ENCODE measurements at places on chromosomes 1 and 21. TPM values are rescaled to one million over a fixed set of nuclear protein-coding genes. Genes with fewer than 3 reads are reported as not detected.

- H3K36me3 ChIP-seq: no peaks in the 10 kb centered on the region
- H3K27me3 ChIP-seq: no peaks in the 10 kb centered on the region
- H3K4me3 ChIP-seq: no peak overlapping the region
- no peak overlapping the region for H3K27ac ChIP-seq
- peaks cover 5% of the 10 kb centered on the region for H3K4me1 ChIP-seq
Observed at GRCh38 chr21:44461464-44462001, 6.2 kb downstream of the LRRC3 start.

Gene RPTN
- not detected for total RNA-seq

DNA sequence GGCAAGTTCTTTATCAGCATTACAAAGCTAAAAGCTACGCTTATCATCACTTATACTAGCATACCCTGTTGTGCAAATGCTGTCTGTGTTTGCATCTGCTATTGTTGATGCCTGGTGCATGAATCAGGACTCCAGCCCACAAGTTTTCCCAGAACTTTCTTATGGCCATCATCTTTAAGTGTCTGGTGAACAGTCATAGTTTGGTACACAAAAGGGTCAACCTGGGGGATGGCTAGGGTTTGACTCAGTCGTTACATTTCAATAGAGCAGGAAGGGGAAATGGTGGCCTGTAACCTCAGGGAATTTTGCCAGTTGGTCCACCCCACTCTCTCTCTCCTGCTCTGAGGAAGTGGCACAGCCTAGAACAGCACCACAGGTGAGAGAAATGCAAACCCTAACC, 35.4 kb downstream of the SELL start:
- no peaks in the 10 kb centered on the region for H3K36me3 ChIP-seq
- H3K4me1 ChIP-seq: no peaks in the 10 kb centered on the region
- H3K27me3 ChIP-seq: peaks cover 19% of the 10 kb centered on the region
- H3K4me3 ChIP-seq: no peak overlapping the region
- H3K27ac ChIP-seq: no peak overlapping the region
- DNase-seq: no peak

- H3K27me3 ChIP-seq: no peaks in the 10 kb centered on the region
- H3K36me3 ChIP-seq: no peaks in the 10 kb centered on the region
- DNase-seq: no peak
- no peak overlapping the region for H3K27ac ChIP-seq
- no peaks in the 10 kb centered on the region for H3K4me1 ChIP-seq
- no peak overlapping the region for H3K4me3 ChIP-seq
Observed at GRCh38 chr1:221059506-221059905, 180.3 kb downstream of the HLX start.

All from left ventricle myocardium inferior (tissue), 1 donor.